ENCODE measurements at places on chromosomes 5 and 9. TPM values are rescaled to one million over a fixed set of nuclear protein-coding genes. Genes with fewer than 3 reads are reported as not detected.
A peak's percentile ranks its signal among the peaks of the same experiment; 100 is the strongest.

DNA sequence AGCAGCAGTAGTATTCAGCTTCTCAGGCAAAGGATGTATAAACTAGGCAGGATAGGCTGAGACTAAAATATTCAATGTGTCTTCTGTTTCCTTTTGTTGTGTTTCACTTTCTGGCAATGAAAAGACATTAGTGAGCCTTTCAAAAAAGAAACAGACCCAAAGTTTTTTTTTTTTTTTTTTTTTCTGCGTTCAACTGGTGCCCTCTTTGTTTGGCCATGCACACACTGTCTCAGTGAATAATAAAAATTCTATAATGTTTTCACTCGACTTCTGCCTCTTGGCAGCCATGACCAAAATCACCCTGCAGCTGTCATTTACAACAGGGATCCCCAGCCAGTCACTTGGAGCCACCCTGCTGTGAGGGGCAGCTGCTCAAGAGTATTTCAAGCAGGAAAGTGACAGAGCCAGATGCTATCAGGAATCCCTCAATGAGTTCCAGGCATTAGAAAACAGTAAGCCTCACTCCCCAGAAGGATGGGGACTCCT lies 44.0 kb upstream of the MAN2A1 start:
- no peak for DNase-seq

- DNase-seq, result peak; percentile 64
Measured at GRCh38 chr9:111481885-111482636, 2.1 kb downstream of the ECPAS start.

Gene STOML2
- 109 TPM for total RNA-seq

GRCh38 chr9:126854734-126855133 lies 5.7 kb upstream of the ZBTB34 start:
- no peak for DNase-seq

DNA sequence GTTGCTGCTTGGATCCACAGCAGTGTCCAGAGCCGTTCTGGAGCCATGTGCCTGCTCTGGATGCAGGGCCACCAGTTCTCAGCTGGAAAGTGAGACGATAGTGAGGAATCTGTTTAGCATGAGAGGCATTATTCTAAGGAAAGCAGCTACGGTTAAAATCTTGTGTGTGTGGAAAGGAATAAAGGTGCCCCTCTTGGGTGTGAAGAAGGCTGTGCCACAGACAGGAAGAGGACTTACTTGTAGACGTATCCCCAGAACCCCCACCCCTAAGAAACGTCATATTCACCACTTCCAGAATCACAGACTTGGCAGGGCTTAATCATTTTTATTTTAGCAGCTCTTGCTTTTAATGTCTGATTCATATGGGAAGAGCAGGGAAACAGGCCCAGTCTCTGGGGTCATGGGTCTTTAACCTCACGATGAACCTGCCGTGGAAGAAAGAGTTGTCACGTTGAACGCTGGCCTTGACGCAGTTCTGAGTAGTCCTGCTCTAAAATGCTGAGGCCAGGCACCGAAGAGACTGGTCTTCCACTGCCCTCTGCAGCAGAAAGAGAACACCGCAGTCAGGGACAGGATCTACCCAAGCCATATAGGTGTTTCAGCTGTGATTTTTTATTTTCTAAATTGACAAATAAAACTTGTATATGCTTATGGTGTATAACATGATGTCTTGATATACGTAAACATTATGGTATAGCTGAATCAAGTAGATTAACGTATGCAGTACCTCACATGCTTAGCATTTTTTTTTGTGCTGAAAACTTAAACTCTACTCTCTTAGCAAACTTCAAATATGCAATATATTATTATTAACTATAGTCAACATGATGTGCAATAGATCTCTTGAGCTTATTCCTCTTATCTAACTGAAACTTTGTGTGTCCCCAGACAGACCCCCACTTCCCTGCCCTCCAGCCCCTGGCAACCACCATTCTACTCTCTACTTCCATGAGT lies 38.8 kb downstream of the CARTPT start:
- DNase-seq, result peak; percentile 49

- DNase-seq, result no peak
Measured at GRCh38 chr9:86500031-86500430, 145.8 kb upstream of the TUT7 start.

DNA sequence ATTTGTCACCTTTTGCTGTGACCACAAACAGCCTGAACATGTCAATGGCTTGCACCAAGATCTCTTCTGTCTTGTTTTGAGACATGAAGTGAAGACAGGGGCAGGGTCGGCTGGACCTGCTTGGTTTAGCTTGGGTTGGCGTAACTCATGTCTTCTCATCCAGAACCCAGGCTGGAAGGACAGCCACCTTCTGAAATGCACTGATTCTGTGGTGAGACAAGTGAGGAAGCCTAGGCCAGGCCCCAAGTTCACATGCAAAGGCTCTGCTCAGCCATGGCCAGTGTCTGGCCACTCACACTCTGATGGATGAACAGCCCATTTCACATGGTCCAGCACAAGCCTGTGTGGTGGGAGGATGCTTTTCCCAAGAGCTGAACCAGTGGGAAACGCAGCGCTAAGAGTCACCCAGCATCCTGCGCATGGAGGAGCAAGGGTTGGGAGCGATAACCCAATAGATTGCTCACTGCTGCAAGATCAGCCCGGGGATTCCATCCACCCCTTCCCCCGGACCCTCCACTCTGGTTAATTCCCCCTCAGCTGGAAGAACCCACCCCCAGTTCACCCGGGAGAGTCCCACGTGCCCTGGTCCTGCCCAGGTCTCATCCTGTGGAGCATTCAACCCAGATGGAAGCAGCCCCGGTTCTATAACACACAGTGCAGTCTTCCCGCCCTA lies 16.2 kb upstream of the MED10 start:
- DNase-seq, result no peak

Gene PCDH1
- 101 TPM for total RNA-seq

GRCh38 chr5:179141867-179142266 lies 81.7 kb downstream of the ZNF354C start:
- DNase-seq, result no peak

- no peak for DNase-seq
Measured at GRCh38 chr5:39846144-39846543, 421.4 kb upstream of the DAB2 start.

Gene HTR4
- total RNA-seq, result not detected

Gene IL31RA
- 2.0 TPM for total RNA-seq

- peak; percentile 82 for DNase-seq
Measured at GRCh38 chr9:129567842-129568559, 52.9 kb downstream of the C9orf50 start.

DNA sequence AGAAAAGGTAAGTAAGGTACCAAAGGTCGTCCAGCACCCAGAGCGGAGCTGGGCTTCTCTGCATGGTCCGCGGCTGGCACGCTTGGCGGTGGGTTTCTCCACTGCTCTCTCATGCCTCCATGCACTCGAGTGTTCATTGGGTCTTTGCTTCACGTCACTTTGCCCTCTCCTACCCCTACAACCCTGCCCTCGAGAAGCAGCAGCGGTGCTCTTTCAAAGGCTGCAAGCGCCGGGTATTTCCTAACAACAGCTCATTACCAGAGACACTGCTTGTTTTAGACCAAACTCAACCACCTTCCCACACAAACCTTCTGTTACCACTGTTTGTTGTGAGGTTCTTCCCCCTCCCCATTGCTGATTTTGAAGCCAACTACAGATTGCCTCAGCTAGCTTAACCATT lies 21.5 kb upstream of the ZBTB34 start:
- no peak for DNase-seq

GRCh38 chr9:86868616-86869015 lies 78.7 kb downstream of the GAS1 start:
- no peak for DNase-seq

Gene PAEP
- total RNA-seq, result not detected

Gene POMT1
- total RNA-seq, result 45.8 TPM

DNA sequence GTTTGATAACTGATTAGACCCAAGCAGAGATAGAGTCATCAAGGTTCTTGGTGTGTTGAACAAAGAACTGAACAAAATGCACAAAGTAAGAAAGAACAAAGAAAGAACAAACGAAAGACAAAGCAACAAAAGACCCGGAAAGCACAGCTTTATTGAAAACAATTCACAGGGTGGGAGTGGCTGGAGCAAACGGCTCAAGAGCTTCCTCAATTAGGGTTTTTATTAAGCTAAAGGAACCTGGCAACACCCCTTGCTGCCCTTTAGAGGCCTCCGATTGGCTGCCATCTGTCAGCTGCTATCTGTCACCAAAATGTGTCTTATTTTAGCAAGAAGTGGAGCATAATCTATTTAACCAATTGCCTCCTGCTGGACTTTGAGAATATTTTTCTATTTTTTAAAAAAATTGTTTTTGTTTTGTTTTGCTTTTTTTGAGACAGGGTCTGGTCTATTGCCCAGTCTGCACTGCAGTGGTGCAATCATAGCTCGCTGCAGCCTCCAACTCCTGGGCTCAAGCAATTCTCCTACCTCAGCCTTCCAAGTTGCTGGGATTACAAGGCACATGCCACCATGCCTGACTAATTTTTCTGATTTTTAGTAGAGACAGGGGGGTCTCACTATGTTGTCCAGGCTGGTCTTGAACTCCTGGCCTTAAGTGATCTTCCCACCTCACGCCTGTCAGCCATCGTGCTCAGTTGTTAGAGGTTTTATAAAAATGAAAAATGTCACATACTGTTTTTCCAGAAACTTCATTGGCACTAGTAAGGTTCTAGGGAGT lies 7.7 kb upstream of the ABO start:
- DNase-seq, result no peak

DNA sequence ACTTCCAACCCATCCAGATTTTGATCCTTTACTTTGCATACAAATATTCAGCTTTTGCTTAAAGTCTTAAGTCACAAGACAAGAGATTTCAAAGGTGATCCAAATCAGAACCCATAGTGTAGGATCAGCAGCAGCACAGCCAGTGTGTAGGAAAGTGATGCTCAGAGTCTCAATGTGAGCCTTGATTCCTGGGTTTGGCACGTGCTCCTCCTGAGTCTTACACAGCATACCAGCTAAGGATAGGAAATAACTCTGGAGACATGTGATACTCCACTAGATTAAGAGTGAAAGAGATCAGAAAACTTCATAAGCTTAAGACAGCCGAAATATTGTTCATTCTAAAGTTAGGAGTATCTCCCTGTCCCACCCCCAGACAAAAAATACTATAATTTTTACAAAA lies 344.9 kb downstream of the SEMA5A start:
- DNase-seq, result no peak

GRCh38 chr5:168877132-168877892 lies 298.1 kb upstream of the PANK3 start:
- no peak for DNase-seq

- DNase-seq, result no peak
Measured at GRCh38 chr9:132943651-132944293, 644 bp downstream of the TSC1 start.

GRCh38 chr5:125054146-125054545 lies 307.7 kb upstream of the ZNF608 start:
- no peak for DNase-seq

GRCh38 chr5:163489055-163489744 lies 16.2 kb upstream of the MAT2B start:
- no peak for DNase-seq

- no peak for DNase-seq
Measured at GRCh38 chr5:138955013-138955660, 80.0 kb upstream of the LRRTM2 start.

GRCh38 chr5:173027905-173028304 lies 28.2 kb upstream of the CREBRF start:
- DNase-seq, result no peak

GRCh38 chr5:158492841-158493242 lies 606.9 kb downstream of the EBF1 start:
- no peak for DNase-seq

DNA sequence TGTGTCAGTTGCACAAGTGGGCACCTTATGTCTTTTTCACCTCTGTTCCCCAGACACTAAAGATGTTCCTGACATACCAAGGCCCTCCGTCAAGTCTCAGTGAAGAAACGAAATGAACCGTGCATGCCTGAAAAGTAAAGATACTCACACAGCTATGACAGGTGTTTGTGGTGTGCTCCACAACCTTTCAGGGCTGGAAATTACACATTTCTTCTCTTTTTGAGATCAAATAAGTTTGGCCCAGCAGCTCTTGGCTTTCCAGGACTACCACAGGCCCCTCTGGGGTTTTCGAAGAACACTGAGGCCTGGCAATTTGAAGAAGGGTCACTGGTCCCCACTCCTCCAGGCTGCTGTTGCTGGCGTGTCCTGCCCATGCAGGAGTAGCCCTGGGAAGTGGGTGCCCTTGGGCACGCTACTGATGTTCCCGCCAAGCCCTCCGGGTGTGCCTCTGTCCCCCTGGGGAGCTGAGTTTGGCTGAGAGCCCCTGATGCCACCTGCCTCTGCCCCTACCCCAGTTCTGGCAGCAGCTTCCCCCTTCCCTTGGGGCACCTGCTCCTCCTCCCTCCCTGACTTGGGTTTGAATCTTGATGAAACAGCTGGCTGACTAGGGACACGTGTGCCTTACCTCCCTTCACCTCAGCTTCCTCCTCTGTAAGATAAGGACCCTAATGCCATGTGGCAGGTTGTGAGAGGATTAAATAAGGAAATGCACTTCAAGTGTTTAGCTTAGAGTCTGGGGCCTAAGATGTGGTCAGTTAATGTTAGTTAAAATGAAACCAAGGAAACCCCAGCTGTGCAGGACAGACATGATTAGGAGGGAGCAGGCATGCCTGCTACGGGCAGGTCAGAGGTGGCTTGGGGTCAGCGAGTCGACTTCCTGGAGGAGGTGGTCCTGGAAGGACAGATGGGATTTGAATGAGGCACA lies 49.1 kb upstream of the GADD45G start:
- DNase-seq, result no peak

Gene TICAM2
- total RNA-seq, result 1.8 TPM

DNA sequence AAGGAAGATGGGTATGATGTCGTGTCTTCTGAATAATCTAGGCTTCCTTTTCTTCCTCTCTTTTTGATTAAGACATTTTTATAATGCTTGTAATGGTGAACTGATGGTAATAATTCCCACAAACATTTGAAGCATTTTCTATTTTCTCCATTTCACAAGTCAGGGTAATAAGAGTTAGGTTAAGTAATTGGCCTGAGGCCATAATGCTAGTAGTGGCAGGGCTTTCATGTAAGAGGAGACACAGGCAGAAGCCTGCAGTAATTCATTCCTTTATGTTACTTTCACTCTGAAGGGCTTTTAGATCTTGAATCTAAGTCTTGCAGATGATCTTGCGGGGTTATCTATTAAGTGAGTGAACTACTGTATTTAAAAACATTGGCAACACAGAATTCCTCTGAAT lies 374.9 kb downstream of the MAT2B start:
- no peak for DNase-seq

Gene TXNDC8
- total RNA-seq, result not detected

DNA sequence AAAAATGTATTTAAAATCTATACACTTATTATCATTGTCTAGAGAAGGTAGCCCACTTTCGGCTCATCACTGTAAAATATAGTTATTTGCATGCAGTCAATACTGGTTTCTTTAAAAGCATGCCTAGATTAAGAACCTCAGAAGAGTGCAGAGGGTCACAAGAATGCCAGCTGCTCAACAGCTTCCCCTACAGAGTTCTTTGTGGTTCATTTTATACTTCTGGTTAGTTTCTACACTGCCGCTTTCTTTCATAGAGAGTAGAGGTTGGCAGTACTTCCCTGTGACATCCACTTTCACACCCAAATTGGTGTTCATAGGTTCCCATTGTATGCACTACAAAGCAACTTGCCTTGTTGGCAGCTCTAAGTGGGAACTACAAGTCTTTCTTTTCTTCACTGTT lies 137.3 kb downstream of the KIAA0825 start:
- DNase-seq, result no peak

- DNase-seq, result peak; percentile 69
Measured at GRCh38 chr9:137606005-137606621, 627 bp downstream of the ARRDC1 start.

Gene GABRA1
- not detected for total RNA-seq

- DNase-seq, result peak; percentile 36
Measured at GRCh38 chr9:38681747-38682227, 38.1 kb downstream of the FAM240B start.

Gene CDC14B
- total RNA-seq, result 43.3 TPM

Measured in PC-9 (cell line).